ENCODE measurements at places on chromosomes 1 and 21.
A peak's percentile ranks its signal among the peaks of the same experiment; 100 is the strongest.

DNA sequence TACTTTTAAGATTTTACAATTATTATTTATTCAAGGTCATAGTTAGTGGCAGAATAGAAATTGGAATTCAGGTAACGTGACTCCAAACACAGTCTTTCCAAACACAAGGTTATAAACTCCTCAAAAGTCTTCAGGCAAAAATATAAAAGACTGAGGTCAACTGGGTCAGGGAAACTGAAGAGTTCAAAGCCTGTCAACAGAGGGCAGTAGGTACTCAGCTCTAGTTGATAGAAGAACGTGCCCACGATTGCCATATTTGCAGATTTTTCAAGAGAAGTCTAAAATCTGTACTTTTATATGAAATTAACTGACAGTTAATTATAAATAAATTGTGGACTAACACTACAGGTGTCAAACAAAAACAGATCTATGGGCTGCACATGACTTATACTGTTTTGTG, 135.0 kb downstream of the LHX4 start:
- H3K36me3 ChIP-seq, result no peaks in the 10 kb centered on the region
- no peak for DNase-seq
- no peaks in the 10 kb centered on the region for H3K27me3 ChIP-seq
- no peak overlapping the region for H3K4me3 ChIP-seq
- H3K4me1 ChIP-seq, result no peaks in the 10 kb centered on the region
- H3K27ac ChIP-seq, result no peak overlapping the region

GRCh38 chr1:36769886-36770830, 264.2 kb downstream of the GRIK3 start:
- H3K4me3 ChIP-seq, result no peak overlapping the region
- H3K4me1 ChIP-seq, result no peaks in the 10 kb centered on the region
- H3K27ac ChIP-seq, result no peak overlapping the region

DNA sequence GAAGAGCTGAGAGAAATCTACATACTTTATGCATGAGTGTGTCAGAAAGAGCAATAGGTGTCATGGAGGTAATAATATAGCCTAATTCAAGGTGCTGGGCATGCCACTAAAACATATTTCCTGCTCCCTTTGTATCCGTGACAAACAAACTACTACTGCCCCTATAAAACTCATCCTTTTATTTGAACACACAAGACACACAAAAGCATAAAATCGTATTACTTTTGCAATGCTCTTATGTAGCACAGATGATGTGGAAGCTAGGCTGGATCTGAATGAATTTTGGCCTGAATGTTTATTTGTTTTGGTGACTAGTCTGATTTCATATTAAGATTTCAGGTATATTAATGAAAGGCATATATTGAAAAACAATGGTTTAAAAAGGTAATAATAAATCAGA, 239.3 kb upstream of the NEGR1 start:
- H3K27ac ChIP-seq, result no peak overlapping the region
- H3K4me1 ChIP-seq, result no peaks in the 10 kb centered on the region
- no peaks in the 10 kb centered on the region for H3K36me3 ChIP-seq
- no peak for DNase-seq
- H3K4me3 ChIP-seq, result no peak overlapping the region

- no peaks in the 10 kb centered on the region for H3K4me1 ChIP-seq
- no peak for DNase-seq
Observed at GRCh38 chr1:40634901-40635655, 30.4 kb downstream of the RIMS3 start.

DNA sequence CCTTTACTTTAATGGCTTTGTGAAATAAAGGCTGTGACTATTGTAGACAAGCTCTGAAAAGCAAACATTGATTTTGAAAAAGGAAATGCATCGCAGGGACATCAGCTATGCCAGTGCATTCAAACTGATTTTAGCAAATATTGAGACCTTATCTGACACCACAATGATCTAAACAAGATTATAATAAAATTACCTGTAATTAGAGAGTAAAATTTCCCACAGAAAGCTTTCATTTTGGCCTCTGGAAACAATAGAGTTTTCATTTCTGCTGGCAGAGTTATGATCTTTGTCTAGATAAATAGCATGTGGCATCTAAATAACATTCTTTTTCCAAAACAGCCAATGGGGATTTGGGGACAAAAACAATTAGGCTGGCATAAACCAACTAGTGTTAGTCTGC, 650.4 kb upstream of the PRMT6 start:
- H3K4me1 ChIP-seq, result no peaks in the 10 kb centered on the region
- no peak for DNase-seq
- H3K4me3 ChIP-seq, result no peak overlapping the region
- H3K36me3 ChIP-seq, result no peaks in the 10 kb centered on the region

- no peaks in the 10 kb centered on the region for H3K27me3 ChIP-seq
- no peak for DNase-seq
- H3K4me3 ChIP-seq, result no peak overlapping the region
- H3K4me1 ChIP-seq, result no peaks in the 10 kb centered on the region
Observed at GRCh38 chr1:55413286-55413685, 198.1 kb upstream of the USP24 start.

GRCh38 chr1:183794088-183794487, 10.8 kb upstream of the RGL1 start:
- H3K27ac ChIP-seq, result no peak overlapping the region
- DNase-seq, result no peak
- no peaks in the 10 kb centered on the region for H3K27me3 ChIP-seq
- no peaks in the 10 kb centered on the region for H3K4me1 ChIP-seq
- no peak overlapping the region for H3K4me3 ChIP-seq

DNA sequence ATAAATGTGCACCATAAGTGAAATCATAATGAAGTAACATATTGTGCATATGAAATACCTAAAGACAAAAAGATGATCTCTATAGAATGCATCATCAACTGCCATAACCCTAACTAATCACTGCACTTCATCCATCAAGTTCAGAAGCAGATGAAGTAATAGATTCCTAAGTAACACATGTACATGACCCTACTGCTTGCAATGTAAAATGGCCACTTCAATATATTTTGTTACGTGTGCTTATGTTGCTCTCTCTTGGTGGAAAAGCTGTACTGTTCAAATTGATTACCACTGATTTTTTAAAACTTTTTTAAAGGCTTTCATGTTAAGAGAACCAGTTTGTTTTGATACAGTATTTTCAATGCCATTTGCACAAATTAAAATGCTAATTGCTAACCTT, 141.8 kb downstream of the TTLL7 start:
- no peak overlapping the region for H3K27ac ChIP-seq
- no peaks in the 10 kb centered on the region for H3K27me3 ChIP-seq
- H3K4me1 ChIP-seq, result no peaks in the 10 kb centered on the region
- no peaks in the 10 kb centered on the region for H3K36me3 ChIP-seq

DNA sequence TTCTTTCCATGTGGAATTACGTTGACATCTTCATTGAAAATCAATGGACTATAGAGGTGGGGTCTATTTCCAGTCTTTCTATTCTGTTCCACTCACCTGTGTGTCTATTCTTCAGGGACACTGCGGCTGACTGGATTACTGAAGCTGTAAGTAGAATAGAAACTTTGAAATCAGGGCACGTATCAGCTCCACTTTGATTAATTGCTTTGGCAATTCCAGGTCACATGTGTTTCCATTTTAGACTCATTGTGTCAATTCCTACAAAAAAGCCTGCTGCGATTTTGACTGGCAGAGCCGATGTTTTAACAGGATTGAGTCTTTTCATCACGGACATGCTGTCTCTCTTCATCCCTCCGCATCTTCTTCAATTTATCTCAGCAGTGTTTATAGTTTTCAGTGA, 20.9 kb upstream of the RNF223 start:
- no peaks in the 10 kb centered on the region for H3K4me1 ChIP-seq
- no peak overlapping the region for H3K27ac ChIP-seq
- H3K27me3 ChIP-seq, result no peaks in the 10 kb centered on the region

GRCh38 chr1:21232044-21232443, 55.3 kb upstream of the EIF4G3 start:
- no peak overlapping the region for H3K4me3 ChIP-seq
- no peaks in the 10 kb centered on the region for H3K36me3 ChIP-seq
- H3K27ac ChIP-seq, result no peak overlapping the region
- no peaks in the 10 kb centered on the region for H3K27me3 ChIP-seq
- no peak for DNase-seq

- no peak overlapping the region for H3K4me3 ChIP-seq
- no peaks in the 10 kb centered on the region for H3K27me3 ChIP-seq
- no peak for DNase-seq
- no peak overlapping the region for H3K27ac ChIP-seq
Observed at GRCh38 chr1:220338759-220339158, 66.5 kb upstream of the RAB3GAP2 start.

DNA sequence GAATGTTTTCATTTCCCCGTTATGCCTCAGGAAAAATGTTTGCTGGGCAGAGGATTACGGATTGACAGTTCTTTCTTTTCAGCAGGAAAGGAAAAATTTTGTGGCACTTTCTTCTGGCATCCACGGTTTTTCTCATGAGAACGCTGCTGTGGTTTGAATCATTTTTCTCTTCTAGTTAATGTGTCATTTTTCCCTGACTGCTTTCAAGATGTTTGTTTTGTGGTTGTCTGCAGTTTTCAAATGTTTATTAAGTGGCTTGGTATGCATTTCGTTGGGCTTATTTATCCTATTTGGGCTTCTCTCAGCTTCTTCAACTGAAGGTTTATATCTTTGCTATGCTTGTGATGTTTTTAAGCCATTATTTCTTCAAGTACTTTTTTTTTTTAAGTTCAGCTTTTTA, 359.0 kb downstream of the RGS7 start:
- no peaks in the 10 kb centered on the region for H3K27me3 ChIP-seq
- no peak for DNase-seq
- no peaks in the 10 kb centered on the region for H3K4me1 ChIP-seq
- no peak overlapping the region for H3K27ac ChIP-seq
- no peak overlapping the region for H3K4me3 ChIP-seq
- no peaks in the 10 kb centered on the region for H3K36me3 ChIP-seq

GRCh38 chr1:154856544-154856943, 13.5 kb downstream of the KCNN3 start:
- H3K4me3 ChIP-seq, result no peak overlapping the region
- no peaks in the 10 kb centered on the region for H3K27me3 ChIP-seq
- no peak overlapping the region for H3K27ac ChIP-seq
- no peaks in the 10 kb centered on the region for H3K36me3 ChIP-seq

DNA sequence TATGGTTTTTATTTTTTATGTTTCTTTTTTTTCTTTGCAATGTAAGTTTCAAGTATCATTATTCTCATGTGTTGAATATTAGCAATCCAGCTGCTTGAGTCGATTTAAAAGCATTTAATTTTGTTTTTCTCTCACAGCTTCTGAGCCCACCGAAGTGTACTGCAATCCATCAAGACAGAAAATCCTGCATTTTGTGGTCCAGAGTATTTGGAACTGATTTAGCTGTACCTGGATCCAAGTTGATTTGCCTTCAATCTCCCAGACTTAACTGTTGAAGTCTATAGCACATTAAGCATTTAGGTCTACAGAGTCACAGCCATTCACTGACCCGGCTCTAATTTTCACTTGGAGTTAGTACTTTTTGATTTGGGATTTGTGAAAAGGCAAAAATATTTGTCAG, 622.9 kb upstream of the ADAMTS5 start:
- H3K4me3 ChIP-seq, result no peak overlapping the region
- no peak for DNase-seq
- H3K36me3 ChIP-seq, result no peaks in the 10 kb centered on the region

GRCh38 chr1:43453442-43454269, at the start of gene HYI:
Gene HYI, minus strand, starts transcription at chr1:43453931. Its CDS starts 138 bp downstream, at chr1:43453793.
- no peaks in the 10 kb centered on the region for H3K4me1 ChIP-seq
- H3K4me3 ChIP-seq, result peak within 1 kb of the TSS; percentile 57
- no peaks in the 10 kb centered on the region for H3K36me3 ChIP-seq
- no peaks in the 10 kb centered on the region for H3K27me3 ChIP-seq
- DNase-seq, result peak; percentile 85
- peak within 1 kb of the TSS; percentile 92 for H3K27ac ChIP-seq
